ENCODE measurements at places on chromosomes 12 and 14. TPM values are rescaled to one million over a fixed set of nuclear protein-coding genes. Genes with fewer than 3 reads are reported as not detected.

Gene TTC8
- total RNA-seq = 4.0 TPM

Gene FAM90A1
- 0.27 TPM for total RNA-seq

Gene NGB
- total RNA-seq = not detected

Gene SPTLC2
- total RNA-seq = 30.2 TPM

Gene SERPINA12
- not detected for total RNA-seq

- no peak for DNase-seq
Observed at GRCh38 chr14:85325134-85326017, 204.6 kb upstream of the FLRT2 start.

- DNase-seq = no peak
Observed at GRCh38 chr12:57797933-57798332, 15.3 kb downstream of the TSFM start.

GRCh38 chr14:104195878-104196277 lies 57.5 kb downstream of the KIF26A start:
- no peak for DNase-seq

DNA sequence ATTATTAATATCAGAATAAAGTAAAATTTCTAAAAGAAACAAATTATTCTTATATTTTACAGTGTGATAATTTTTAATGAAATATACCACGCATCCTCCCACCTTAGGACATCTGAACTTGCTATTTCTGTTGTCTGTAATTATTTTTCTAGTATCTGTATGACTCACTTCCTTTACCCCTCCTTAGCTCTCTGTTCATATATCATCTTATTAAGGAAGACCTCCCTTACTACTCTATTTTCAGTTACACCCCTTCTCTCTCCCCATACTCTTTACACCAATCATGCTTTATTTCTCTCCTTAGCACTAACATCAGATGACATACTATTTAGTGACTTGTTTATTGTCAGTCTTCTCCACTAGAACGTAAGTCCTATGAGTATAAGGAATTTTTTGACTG lies 34.2 kb upstream of the C12orf50 start:
- no peak for DNase-seq

GRCh38 chr12:39813776-39814175 lies 194.2 kb upstream of the ABCD2 start:
- DNase-seq = no peak

GRCh38 chr14:90545382-90545781 lies 148.6 kb downstream of the CALM1 start:
- no peak for DNase-seq

GRCh38 chr14:41899416-41899815 lies 292.7 kb downstream of the LRFN5 start:
- DNase-seq = no peak

Measured in activated CD8-positive, alpha-beta T cell treated with anti-CD3 and anti-CD28 coated beads for 36 hours (primary cell).